Hepatic stellate cell (primary cell): ENCODE measurements at places on chromosomes 7 and 10.
A peak's percentile ranks its signal among the peaks of the same experiment; 100 is the strongest.

- peak; percentile 73 for DNase-seq
Measured at GRCh38 chr10:126384269-126384873, 3.9 kb downstream of the ADAM12 start.

DNA sequence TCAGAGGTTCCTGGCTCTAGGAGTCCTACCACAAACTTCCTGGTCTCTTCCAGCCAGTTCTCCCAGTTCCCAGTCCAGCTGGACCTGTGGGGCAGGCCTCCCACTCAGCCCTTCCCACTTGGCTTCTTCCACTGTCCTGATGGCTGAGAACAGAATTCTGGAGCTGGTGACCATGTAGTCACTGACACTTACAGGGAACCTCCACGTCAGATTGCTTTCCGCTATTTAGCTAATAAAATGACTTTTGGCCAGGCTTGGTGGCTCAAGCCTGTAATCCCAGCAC is 63.5 kb upstream of the ZRANB1 start:
- no peak for DNase-seq

- DNase-seq = no peak
Measured at GRCh38 chr10:128869101-128869749, 597.8 kb upstream of the MGMT start.

DNA sequence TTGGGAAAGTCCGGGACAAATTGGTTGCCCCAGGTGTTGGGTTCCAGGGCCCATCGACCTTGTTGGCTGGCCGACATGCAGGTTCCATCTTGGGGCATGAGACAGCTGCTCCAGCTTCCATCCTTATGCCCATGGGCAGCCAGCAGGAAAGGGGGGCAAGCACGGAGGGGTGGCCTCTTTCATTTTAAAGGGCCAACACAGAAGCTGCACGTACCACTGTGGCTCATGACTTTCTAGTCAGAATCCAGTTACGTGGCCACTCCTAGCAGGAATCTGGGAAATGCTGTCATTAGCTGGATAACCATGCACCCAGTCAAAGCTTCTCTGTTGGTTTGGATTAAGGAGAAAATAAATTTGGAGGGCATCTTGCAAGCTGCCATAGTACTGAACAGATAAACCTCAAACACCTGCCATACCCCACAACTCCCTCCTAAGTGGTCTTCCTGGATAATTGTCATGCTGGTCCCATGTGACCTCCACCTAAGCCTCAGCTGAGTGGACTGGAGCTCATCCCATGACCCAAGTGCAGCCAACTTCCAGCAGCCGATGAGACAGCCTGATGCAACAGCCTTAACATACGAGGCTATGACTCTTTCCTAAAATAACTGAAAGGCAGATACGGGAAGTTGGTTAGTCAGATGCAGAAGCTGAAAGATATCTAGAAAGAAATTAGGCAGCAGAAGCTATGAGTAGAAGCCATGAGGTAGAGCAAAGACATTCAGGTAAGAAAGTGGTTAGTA is 21.4 kb upstream of the GSDME start:
- peak; percentile 75 for DNase-seq

DNA sequence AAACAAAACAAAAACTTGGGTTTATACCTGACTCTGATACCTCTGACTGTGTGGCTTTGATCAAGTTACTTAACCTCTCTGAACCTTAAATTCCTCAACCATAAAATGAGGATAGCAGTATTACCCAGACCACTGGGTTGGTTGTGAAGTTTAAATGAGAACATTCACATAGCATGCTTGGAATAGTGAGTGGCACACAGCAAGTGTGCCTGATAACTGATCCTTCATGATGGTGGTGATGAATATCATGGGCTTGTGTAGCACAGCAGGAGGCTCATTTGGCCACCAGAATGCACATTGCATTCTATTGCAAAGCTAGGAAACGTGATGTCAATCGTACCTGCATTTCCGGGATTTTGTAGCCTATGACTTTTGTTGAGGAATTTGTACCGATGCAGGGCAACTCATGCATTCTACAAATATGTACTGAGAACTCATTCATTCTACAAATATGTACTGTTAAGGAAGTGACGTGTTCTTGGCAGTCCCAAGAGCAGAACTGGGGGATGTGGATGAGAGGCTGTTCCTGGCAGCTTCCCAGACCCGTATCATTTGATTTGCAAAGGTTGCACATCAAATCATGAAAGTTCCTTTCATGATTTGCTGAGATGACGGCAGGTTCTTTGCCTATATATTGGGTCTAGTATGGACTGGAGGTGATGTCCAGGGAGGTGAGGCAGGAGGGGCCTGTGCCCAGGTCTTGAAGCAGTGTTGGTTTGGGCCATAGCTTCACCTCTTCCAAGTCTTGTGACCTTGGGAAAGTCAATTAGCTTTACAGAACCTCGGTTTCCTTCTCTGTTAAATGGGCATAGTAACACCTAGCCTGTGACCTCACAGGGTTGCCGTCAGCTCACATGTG is 94.6 kb upstream of the SMNDC1 start:
- DNase-seq = peak; percentile 91

GRCh38 chr7:141074162-141074991 is 513 bp downstream of the TMEM178B start:
- peak; percentile 10 for DNase-seq

- no peak for DNase-seq
Measured at GRCh38 chr10:71692598-71693306, 26.8 kb downstream of the C10orf105 start.

- peak; percentile 86 for DNase-seq
Measured at GRCh38 chr7:29622335-29623265, 59.0 kb downstream of the PRR15 start.

DNA sequence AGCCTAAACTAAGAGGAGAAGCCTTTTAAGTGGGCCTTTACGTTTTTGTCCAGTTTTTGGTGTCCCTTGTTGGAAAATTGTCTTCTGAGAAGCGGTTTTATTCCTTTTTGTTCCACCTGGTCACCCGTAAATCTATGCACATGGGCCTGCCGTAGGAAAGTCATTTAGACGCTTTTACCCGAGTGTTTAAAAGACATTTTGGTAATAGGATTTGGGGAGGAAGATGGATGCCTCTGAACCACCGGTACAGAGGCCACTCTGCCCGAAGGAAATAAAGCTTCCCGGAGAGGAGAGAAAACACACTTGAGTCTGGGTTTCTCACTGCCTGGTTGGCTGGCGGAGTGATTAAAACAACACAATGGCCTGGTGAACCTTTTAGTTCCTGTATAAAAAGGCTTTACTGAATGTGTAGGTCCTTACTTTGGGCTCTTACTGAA is 760 bp downstream of the THNSL1 start:
- DNase-seq = peak; percentile 7

DNA sequence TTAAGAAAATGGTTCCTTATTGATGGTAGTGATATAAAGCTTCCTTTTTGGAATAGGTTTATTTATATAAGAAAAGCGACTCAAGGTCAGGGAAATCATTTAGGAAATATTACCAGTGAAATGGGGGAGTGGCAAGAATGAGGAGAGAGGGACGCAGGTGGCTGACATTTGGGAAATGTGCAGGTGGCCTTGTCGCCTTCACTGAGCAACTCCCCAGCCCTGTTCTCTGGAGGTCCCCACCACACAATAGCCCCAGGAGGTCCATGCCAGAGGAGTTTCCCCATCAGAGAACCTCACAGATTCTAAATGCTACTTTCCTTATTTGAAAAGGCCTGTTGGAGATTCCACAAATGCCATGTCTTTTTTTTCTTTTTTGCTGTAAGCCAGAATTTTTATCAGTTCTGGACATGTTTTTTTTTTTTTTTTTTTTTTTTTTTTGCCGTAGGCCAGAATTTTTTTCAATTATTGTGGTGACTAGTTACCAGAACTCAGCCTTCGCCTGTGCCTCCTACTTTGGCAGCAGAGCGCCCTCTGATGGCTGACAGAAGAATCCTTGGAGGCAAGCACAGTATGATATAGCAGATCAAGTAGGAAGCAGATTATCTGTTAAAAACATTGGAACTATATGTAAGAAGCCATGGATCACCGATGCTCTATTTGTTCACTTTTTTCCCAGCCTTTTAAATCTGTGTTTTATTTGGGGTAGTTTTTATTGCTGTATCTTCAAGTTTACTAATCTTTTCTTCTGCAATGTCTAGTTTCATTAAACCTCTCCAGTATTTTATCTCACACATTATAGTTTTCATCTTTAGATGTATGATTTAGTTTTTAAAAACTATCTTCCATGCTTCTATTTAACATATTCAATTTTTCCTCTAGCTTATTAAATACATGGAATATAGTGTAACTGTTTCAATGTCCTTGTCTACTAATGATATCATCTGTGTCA is 18.6 kb downstream of the OPALIN start:
- peak; percentile 16 for DNase-seq

DNA sequence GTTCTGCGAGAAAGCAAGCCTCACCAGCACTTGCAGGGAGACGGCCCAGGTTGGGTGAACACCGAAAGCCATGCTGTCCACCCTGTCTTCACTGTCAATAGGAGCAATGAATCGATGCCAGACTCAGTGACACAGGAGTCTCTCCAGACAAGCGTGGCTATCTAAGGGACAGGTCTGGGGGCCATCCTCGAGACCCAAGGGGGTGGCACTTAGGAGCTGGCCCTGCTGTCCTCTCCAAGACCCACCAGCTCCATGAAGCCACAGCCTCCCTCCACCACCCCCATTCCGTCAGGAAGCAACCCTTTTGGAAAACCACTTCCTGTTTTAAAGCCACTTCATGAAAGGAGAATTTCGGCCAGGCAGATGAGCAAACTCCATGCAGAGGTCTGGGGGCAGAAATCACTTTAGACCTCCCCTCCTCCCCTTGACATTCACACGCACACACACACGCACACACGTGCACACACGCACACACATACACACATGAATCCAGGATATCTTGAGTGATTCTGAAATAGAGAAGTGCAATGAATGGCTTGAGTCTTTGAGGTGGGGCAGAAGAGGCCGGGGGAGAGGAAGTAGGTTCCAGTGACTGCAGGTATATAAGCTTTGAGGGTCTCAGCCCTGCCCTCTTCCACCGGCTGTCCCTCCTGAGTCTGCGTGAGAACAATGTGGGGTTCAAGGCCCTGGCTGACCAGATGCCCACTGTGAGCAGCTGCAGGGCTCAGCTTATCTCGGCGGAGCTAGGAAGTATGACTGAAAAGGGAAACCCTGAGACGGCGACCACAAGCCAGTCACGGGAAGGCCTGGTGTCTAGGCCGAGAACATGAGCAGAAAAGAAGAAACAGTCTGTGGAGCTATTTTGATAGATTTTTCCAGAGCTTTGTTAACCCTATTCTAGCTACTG is 25.0 kb downstream of the RGS10 start:
- DNase-seq = peak; percentile 42

DNA sequence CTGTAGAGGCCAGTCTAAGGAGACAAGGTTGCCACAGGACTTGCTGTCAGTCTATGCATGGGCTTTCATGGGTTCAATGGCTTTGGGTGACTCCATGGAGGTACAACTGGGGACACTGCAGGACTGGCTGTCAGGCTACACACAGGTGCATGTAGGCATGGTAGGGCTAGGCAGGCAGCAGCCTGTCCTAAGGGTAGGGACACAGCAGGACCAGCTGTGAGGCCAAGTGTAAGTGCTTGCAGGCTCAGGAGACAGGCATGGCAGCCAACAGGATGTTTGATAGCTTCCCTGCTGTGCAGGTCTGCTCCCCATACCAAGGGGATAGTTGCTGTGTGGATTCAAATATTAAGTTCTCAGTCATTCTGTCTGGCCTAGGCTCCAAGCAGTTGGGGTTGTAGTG is 181.0 kb upstream of the NPY start:
- no peak for DNase-seq

DNA sequence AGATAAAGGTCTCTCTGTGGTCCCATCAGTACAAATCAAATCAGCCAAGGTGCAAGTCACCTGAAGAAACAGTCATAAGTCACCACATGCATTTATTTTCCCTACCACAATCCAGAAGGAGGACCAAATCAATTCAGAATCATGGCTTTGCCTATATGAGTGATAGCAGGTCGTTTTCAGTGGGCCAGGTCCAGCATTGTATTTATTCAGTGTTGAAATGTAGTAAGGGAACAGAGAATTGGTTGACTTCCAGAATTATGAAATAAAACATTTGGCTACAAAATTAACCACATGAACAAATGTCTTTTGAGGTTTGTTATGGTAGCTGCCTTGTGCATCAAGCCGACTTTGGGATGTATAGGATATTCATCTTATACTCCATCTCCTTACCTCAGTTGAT is 88.4 kb downstream of the POLR1F start:
- no peak for DNase-seq

- no peak for DNase-seq
Measured at GRCh38 chr10:69855346-69856111, 53.8 kb downstream of the COL13A1 start.

GRCh38 chr7:136070736-136071505 is 93.8 kb upstream of the MTPN start:
- no peak for DNase-seq
